ENCODE measurements at places on chromosomes 5 and 9.

- DNase-seq: no peak
Measured at GRCh38 chr5:122292332-122292731, 19.7 kb upstream of the SNCAIP start.

DNA sequence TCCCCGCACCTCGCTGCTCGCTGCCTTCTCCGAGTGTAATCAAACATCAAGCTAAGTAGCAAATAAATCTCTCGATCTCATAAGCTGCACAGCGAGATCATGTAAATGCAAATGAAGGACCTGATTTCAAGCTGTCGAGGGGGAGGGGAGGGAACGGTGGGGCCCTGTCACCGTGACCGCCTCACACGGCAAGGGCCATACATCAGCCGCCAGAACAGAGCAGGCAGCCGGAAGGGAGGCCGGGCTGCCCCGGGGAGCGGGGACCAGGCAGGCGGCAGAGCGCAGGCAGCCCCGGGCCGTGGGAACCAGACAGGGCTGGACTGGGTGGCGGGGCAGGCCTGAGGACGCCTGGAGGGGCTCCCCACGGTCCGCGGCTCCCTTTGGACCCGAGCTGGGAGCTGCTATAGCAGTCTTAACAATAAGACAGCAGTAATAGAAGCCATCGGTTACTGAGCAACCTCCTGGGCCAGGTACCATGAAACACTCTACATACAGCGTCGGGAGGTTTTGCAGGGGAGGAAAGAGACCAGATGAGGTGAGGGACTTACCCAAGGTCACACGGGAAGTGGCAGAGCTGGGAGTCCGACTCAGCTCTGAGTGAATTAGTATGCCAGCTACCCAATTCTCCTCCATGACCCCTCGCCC is 76.8 kb downstream of the CFAP77 start:
- peak; percentile 66 for DNase-seq

GRCh38 chr5:133881576-133882388 is 86.6 kb downstream of the C5orf15 start:
- DNase-seq: no peak

DNA sequence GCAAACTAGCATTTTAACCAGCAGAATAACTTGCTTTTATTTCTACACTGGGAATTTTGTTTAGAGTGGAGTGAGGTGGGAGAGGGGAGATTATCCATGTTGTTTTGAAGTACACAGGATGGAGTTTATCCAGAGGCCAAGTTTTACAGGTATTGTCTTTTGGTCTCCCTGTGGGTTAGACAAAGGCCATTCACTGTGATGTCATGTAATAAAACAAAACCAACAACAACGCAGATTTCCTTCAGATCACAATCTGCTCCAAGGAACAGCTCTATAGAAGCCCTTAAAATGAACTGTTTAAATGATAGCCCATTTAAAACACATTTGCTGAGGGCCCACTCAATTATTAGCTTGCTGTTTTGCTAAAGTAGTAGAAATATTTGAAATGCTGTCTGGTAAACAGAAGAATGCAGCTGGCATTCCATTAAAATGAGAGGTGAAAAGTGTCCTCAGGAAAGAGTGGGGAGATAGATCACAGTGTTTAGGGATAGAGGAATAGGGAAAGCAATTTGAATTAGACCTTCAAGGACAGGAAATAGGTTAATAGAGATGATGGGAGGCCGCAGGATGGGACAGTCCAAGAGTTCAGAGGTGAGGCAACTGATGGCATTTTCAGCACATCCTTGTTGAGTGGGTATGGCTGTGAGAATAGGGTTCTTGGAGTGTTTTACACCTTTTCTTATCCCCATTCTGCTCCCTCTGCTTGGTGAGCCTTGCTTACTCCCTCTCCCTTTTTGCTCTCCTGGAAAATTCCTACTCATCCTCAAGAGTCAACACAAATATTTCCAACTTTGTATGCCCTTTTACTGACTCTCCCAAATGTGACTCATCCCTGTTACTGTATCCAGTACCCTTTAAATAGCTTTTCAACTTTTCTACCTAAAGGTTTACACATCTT is 140.1 kb upstream of the NR3C1 start:
- no peak for DNase-seq

- DNase-seq: no peak
Measured at GRCh38 chr5:41831155-41831554, 39.1 kb downstream of the OXCT1 start.

DNA sequence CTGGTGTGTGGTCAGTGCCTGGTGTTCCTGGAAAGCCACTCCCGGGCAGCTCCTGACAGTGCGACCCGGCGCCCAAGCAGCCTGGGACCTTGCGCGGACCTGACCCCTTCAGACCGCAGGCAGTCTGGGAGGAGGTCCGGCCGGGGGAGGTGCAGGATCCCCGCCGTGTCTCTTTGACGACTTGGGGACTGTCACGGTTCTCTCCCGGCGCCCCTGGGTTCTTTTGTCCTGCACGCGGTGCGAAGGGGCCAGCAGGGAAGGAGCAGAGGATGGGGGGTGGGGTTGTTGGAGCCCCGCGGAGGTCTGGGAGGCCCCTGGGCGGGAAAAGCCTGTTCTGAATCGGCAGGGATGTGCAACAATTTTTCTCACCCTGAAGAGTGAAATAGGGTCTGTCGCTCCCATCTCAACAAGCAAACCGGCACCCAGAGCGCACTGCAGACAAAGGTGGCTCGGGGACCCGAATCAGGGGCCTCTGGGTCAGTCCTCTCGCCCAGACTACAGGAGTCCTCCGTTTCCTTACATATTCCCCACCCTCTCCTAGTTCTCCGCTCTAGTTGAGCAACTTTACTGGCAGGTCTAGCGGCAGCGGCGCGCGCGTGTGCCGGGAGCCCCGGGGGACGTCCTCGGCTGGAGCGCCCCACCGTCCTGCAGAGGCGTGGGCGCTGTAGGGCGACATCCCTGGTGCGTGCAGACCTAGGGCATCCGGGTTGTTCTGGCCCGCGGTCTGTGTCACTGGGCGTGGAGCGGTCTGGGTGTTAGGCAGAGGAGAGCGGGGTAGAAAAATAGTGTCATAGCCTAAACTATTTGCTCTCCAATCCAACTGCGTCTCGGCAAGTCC is 1.2 kb downstream of the VCAN start:
- peak; percentile 48 for DNase-seq

GRCh38 chr5:81207009-81207408 is 26.1 kb upstream of the CKMT2 start:
- DNase-seq: no peak

- DNase-seq: no peak
Measured at GRCh38 chr5:177973066-177973635, 22.9 kb downstream of the PROP1 start.

DNA sequence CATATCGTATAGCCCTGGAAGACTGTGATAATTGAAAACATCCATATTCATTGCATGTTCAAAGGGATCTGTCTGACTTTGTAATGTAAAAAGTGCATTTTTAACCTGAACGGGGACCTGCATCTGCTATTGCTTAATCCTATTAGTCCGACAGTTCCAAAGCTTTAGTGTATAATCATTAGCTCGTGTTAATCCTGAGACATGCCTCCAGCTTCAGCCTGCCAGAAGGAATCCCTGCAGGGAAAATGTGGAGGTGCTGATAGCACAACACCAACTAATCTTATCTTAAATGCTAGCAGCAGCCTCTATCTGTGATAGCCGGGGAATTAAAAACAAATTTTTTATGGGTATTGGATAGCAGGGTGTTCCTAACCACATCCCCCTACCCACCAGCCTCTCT is 495.2 kb downstream of the TLE4 start:
- DNase-seq: no peak

DNA sequence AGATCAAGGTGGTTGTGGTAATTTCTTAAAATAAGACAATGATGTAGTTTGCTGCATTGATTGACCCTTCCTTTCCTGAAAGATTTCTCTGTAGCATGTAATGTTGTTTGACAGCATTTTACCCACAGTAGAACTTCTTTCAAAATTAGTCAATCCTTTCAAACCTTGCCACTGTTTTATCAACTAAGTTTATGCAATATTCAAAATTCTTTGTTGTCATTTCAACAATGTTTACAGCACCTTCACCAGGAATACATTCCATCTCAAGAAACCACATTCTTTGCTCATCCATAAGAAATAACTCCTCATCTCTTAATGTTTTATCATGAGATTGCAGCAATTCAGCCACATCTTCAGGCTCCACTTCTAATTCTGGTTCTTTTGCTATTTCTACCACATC is 43.8 kb downstream of the NR2F1 start:
- no peak for DNase-seq

DNA sequence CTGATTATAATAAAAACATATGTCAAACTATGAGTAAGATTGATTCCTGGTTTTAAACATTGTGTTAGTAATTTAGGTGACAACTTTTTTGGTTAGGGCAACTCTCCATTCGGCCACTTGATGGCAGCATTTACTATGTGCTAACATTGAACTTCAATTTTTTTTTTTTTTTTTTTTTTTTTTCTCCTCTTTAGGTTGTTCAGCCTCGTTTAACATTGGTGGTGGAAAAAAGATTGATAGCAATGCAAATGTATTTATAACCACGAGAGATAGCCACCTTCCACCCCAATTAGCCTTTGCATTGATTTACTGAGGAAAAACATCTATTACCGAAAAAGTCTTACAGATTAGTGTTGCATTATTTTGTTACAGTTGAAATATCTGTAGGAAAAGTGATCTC is 159.1 kb downstream of the CSNK1G3 start:
- peak; percentile 62 for DNase-seq

DNA sequence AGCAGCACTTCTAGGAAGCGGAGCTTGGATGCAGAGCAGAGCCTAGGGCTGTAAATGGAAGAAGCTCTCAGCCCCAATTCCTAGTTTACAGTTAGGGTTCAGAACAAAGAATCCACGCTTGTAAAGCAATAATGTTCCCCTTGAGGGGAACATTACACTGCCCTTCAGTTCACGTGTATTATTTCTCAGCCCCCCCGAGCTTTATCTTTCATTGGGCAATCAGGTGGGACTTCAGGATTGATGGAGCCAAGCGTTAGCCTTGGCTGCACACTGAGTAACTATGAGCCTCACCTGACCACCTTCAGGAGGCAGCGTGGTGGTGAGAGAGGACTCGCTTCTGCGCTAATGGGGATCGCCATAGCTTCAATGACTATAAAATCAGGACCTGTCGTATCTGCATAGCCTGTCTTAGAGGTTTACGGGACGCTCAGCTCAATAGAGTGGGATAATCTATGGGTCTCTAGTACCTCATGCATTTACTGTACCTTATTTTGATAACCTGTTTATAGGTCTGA is 157.0 kb upstream of the RASEF start:
- DNase-seq: no peak

GRCh38 chr5:147452165-147452811 is 57.6 kb downstream of the DPYSL3 start:
- no peak for DNase-seq

Data from activated T-cell treated with anti-CD3 and anti-CD28 coated beads, Interleukin-2, amount 50 U/mL, for 48 hours (primary cell).